Activated CD4-positive, alpha-beta T cell treated with anti-CD3 and anti-CD28 coated beads for 1 hour (primary cell): ENCODE measurements at places on chromosomes 2 and 18.

DNA sequence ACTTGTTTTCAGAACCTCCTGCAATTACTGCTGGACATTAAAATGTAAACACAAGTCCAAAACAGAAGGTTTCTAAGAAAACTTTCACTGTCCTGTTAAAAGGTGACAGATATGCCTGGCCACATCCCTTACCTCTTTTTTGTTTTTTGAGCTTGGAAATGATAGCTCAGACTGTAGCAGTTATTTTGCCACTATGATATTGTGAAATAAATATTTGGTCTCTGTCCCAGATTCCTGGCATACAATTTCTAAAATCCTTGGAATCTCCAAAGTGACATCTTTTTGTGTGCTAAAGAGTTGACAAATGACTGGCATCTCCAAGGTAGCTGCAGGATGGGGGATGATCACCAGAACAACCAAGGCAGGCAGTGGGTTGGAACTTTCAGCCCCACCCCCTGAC, 16.8 kb downstream of the TPGS2 start:
- DNase-seq: no peak

DNA sequence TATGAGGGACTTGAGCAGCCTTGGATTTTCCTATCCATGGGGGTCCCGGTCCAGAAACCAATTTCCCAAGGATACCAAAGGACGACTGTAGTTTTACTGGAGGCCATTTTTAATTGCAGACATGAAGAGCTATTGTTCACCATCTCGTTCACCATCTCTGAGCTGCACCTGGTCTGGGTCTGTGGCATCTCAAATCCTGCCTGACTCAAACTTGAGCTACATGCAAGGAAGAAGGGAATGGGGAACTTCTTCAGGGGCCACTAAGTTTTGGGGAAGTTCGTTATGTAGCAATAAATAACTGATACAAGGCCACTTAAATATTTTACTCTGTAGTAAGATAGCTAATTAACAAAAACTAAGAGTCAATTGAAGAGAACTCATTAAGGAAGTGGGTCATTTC, 2.1 kb upstream of the SMCHD1 start:
- no peak for DNase-seq

- DNase-seq: no peak
These were observed 72.2 kb downstream of the MAP2 start for GRCh38 chr2:209495855-209496585.

DNA sequence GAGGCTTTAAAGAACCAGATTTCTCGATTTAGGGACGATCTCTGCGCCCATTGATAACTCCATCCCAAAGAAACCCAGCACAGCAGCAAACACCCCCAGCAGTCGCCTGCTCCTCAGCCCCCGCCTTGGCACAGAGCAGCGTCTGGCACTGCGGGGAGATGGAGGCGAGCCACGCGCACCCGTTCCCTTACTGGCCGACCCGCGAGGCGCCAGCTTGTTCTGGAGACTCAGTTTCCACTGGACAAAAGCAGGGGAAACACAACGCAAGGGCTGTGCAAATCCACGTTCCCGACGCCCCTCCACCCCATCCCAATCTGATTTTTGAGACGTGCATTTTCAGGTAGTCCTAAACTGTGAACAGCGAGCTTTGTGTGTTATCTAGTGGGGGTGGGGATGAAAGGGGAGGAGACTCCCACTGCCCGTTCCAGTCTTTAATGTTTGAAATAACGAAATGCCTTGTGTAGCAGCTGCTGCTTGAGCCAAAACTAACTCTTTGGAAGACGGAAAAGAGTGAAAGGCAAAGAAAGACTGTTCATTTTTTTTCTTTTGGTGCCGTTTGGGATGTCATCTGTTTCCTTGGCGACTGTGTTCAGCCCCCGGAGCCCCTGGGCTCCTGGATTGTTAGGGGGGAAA, 143.2 kb downstream of the MEIS1 start:
- no peak for DNase-seq

DNA sequence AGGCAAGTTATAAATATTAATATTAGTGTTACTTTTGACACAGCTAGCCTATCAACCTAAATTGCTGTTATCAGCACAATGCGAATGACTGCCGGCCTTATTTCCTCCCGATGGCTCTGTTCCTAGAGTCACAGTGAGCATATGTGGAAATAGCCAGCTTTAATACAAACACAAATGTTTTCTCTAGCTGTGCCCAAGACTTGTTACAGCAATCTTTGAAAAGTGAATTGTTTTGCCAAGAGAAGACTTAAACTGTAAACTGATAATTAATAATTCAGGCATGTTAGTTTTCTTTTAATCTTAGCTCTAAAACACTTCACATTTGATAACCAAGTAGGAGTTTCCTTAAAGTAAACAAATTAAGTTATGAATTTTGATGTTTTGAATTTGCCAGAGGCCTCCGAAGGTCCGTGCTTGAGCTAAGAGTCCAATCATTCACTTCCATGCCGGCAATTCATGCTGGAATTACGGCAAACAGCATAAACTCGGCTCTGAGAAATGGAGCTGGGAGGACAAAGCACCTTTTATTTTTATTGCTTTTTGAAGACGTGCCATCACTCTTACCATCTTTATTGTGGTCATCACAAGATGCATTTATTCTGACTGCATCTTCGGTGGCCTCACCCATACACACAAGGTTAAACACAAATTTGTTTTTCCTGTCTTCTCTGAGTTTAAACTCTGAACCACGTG, 184.5 kb upstream of the CWC22 start:
- no peak for DNase-seq

DNA sequence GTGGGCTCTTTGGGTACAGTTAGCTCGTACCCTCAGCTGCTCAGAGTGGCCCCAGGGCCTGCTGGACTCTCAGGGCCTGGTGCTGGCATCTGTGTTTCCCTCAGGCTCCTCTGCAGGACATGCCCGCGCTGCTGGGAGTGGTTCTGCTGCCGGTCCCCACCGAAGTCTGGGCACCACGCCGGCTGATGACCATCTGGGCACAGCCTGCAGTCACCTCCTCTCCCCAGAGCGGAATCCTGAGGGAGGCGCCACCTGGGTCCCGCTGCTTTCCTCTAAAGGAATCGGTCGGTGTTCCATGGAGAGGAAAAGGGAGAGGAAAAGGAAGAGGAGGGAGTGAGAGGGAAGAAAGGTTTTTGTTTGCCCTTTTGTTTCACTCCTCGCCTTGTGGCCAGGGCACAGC, 43.6 kb downstream of the MC2R start:
- no peak for DNase-seq

GRCh38 chr2:238308177-238308576, 12.1 kb upstream of the TRAF3IP1 start:
- no peak for DNase-seq
